ENCODE measurements at places on chromosomes 1 and 21.

DNA sequence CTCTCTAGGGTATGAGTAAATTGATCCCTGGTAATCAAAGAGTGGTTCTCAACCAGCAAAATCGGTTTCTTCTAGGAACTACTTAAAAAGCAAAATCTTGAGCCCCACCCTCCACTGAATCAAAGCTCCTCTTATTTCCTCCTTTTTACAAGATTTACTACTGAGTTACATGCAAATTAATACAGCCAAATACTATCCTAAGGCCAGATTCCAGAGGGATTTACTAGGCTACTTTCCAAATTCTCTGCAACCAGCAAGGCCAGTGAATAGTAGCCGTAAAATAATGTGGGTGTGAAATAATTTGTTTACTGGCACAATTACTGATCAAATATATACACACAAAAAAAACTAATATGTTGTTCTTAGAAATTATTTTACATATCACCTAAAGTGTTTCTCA lies 1583.8 kb downstream of the NCAM2 start:
- DNase-seq = no peak

GRCh38 chr1:184060316-184060715 lies 8.8 kb downstream of the TSEN15 start:
- no peak for DNase-seq

GRCh38 chr1:89064632-89065031 lies 376 bp downstream of the GBP1 start:
- DNase-seq = no peak

GRCh38 chr1:216450227-216450626 lies 27.0 kb upstream of the USH2A start:
- DNase-seq = no peak

GRCh38 chr1:244074559-244075171 lies 23.6 kb downstream of the ZBTB18 start:
- peak; percentile 29 for DNase-seq

- no peak for DNase-seq
These were observed 971.7 kb upstream of the NCAM2 start for GRCh38 chr21:20026543-20026942.

- DNase-seq = no peak
These were observed 1106.6 kb upstream of the B3GALT2 start for GRCh38 chr1:194292966-194293365.

DNA sequence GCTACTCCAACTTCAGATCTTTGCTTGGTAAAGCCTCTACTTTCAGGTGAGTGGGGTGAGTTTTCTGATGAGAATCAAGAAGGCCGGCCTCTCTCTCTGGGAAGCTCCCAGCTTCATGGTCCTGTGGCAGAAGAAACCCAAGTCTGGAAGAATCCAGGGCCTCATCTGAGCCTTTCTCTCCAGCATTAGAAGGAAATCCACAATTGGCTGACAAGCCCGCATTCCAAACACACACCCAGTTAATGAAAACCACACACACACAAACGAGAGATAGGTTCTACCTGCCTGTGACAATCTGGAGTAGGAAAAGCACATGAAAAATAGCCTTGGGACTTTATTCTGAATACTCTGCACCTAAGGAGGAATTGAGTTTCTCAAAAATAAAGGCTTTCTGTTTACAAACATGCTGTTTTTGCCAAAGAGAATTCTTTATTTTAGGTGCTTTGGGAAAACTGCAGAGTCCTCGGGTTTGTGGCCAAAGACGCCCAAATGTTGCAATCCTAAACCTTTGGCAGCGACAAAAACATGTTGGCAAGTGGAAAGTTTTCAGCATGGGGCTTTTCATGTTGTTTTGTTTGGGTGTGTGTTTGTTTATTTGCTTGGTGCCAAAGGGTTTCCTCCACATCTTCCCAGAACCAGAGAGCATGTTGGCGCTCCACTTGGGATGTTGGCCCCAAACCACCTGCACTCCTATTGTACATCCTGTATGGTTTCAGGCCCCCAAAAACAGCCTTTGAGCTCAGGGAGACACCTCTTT lies 216.2 kb downstream of the SETD4 start:
- DNase-seq = no peak

DNA sequence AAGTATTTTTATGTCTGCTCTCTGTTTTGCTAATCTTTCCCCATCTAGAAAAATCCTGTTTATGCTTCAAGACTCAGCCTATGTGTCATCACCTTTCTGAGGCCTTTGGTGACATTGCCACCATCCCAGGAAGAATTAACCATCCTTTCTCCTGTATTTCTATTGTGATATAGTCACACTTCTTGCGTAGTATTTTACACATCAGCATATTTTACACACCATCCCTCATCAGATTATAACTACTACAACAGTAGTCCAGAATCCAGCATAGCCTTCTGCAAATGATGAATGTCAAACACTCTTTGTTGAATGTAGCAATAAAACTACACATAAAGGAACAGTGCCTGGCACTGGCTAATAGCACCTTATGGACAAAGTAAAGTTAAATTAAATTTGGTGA lies 275.3 kb upstream of the C1orf87 start:
- no peak for DNase-seq

GRCh38 chr1:203655671-203656070 lies 29.0 kb downstream of the ATP2B4 start:
- DNase-seq = no peak

- no peak for DNase-seq
These were observed 499.9 kb downstream of the NUF2 start for GRCh38 chr1:163821679-163822078.

DNA sequence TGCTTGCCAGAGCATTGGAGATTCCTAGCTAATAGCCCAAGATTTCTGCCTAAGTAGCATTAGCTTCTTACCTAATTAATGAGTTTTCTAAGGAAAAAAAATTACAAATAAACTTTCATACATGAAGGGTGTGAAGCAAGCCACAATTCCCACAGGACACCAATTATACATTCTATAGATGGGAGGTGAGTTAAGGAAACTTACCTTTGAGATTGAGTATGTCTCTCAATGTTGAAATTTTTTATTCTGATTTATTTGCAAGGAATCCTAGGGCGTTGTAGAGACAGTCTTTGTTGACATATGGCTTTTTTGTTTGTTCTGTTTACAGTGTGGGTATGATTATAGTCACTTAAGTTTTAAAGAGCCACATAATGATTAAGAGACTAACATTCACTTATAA lies 313.0 kb downstream of the RYR2 start:
- DNase-seq = no peak

GRCh38 chr1:41023279-41023990 lies 1.9 kb upstream of the SLFNL1 start:
- no peak for DNase-seq

DNA sequence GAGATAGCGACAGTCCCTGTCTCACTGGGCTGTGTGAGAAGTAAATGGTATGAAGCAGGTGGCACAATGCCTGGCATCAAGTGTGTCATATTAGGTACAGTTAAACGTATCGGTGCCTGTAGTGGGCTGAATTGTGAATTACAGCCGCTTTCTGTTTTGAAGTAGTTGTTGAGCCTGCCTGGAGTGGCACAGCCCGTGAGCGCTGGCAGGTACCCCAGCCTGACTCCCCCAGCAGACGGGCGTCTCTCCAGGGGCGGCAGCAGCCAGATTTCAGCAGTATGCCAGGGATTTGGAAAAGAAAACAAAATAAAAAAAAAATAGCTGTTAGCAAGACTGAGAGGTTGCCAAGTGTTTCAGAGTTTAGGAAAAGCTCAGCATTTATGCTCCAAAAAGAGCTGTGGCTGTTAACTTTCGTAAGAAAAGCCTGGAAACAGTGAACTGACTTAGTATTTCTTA lies 26.6 kb upstream of the GPR153 start:
- DNase-seq = no peak

GRCh38 chr1:109621379-109622136 lies 1.9 kb downstream of the AMPD2 start:
- DNase-seq = no peak

DNA sequence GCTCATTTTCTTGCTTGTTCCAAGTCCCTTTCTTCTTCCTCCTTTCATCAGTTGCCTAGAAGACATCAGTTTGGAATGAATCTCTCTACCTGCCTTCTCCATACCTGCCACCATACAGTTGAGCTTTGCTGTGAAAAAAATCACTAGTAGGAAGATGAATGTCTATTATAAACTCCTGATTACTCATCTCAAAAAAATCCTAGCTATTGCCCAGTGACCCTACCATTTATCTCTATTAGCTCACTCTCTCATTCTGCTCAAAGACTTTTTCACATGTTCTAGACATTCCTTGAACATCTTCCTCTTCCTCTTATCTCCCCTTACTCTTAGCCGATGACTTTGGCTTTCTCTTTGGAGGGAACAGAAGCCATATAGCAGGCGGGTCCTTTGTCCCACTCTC lies 49.7 kb upstream of the HMGB4 start:
- DNase-seq = no peak

GRCh38 chr1:65471213-65471833 lies 50.9 kb downstream of the LEPR start:
- DNase-seq = no peak

GRCh38 chr1:238955934-238956333 lies 430.4 kb upstream of the CHRM3 start:
- no peak for DNase-seq

GRCh38 chr1:229448845-229449244 lies 15.0 kb upstream of the ACTA1 start:
- DNase-seq = no peak

GRCh38 chr1:161226320-161226711 lies 456 bp downstream of the TOMM40L start:
- no peak for DNase-seq

DNA sequence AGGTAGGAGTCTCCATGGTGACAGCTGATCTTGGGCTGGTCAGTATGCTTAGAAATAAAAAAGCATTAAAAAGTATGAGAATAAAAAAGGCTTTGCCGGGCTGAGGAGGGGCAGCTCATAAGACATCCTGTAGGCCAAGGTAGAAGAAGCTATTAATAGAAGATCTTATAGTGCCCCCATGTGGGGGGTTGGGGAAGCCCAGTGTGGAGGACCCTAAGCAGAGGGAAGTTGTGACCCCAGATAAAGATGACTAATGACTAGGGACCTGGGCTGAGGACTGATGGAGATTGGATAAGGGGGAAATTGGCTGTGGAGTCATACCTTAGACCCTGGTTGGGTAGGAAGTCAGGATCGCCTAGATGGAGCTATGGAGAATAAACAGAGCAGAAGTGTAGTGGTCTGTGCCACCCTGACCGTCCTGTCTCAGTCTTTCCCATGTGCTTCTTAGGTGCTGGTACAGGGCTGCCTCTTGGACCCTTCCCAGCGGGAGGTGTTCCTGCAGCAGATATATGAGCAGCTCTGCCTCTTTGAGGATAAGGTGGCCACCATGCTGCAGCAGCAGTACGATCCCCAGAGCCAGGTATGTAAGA lies 25.0 kb downstream of the SZT2 start:
- DNase-seq = peak; percentile 23

- DNase-seq = no peak
These were observed 14.5 kb downstream of the SCYL3 start for GRCh38 chr1:169879034-169879840.

- no peak for DNase-seq
These were observed 17.5 kb upstream of the ECE1 start for GRCh38 chr1:21307663-21308305.

GRCh38 chr1:94433866-94434265 lies 15.7 kb downstream of the ABCD3 start:
- no peak for DNase-seq

DNA sequence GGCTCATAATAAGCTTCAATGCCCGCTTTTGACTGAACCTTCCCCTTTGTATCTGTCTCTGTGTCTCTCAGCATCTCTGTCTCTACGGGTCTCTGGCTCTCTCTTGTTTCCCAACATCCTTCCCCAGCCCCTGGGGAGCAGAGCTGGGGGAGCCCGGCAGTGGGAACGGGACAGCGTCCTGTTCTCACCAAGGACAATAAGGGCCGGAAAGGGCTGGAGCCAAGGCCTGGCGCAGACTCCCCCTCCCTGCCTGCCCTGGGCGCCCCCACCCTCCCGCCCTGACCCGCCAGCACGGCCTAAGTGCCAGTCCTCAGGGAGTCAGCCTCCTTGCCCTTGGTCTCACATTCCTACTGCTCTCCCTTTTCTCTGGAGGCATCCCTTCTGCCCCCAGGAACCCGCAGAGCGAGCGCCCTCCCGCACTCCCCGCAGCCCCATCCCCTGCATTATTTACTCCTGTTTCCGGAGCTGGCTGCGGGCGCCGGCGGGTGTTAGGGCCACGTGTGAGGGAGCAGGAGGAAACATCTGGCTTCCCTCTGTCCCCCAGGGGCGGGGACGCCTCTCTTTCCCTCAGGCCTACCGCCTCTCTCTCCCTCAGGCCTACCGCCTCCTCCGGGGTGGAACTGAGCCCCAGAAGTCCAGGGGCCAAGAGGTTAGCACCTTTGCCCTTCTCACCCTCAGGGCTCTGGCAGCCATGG lies 6.5 kb downstream of the KRTCAP2 start:
- DNase-seq = no peak

GRCh38 chr1:71785000-71785399 lies 497.3 kb downstream of the NEGR1 start:
- DNase-seq = no peak

GRCh38 chr1:200128944-200129879 lies 101.7 kb downstream of the NR5A2 start:
- no peak for DNase-seq

DNA sequence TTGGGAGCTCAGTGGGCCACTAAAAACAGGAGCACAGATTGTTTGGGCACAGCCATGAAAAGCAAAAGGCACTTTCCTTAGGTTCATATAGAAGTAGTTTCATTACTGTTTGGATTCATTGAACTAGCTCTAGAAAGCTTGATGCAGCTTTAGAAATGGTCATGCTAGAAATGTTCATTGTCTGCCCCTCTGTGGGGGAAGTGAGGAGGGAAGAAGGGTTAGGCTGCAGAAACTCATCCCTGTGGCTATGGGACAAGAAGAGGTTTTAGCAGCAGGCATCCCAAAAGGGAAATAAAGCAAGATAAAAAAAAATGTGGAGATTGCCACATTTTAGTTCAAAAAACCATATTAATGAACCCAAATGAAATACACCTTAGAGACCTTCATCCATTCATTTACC lies 359.6 kb upstream of the PTBP2 start:
- DNase-seq = no peak

GRCh38 chr1:9281071-9281827 lies 11.4 kb upstream of the SPSB1 start:
- no peak for DNase-seq

- DNase-seq = no peak
These were observed 23.0 kb upstream of the ZBTB40 start for GRCh38 chr1:22428672-22429071.

GRCh38 chr1:174775621-174776020 lies 224.1 kb upstream of the CACYBP start:
- no peak for DNase-seq

DNA sequence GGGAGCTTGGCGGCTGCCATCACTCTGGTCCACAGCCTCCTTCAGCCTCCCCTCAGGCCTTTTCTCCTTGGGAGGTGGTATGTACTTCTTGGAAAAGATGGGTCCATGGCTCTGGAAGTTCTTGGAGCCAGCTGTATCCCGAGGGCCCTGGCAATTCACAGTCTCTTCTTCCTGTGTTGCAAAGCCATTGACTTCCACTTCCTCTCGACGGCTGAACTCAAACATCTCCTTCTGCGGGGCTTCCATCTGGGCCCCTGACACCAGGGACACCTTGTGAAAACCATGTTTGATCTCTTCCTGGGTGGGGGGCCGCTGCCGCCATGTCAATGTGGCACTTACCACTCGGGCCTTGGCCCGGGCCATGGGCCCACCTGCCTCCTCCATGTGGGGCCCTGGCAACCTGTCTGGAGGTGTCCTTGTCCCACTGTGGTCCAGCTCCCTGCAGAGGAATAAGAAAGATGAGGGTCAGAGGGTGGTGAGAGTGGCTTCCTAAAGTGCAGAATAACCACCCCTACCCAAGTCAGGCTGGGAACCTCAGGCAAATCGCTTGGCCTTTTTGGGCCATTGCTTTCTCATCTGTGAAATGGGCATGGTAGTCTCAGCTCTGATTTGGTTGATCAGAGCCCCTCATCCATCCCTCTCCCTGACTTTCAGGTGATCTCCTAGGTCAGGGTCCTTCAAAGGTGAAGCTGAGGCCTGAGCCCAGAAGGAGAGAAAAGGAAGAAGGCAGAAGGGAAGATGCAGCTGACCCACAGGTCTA lies 7.5 kb downstream of the CRYBG2 start:
- no peak for DNase-seq

All from stimulated activated CD8-positive, alpha-beta memory T cell treated with anti-CD3 and anti-CD28 coated beads, Interleukin-7, amount 100 ng/mL, for 1 hour (primary cell).